ENCODE measurements at places on chromosomes 6 and 20.

DNA sequence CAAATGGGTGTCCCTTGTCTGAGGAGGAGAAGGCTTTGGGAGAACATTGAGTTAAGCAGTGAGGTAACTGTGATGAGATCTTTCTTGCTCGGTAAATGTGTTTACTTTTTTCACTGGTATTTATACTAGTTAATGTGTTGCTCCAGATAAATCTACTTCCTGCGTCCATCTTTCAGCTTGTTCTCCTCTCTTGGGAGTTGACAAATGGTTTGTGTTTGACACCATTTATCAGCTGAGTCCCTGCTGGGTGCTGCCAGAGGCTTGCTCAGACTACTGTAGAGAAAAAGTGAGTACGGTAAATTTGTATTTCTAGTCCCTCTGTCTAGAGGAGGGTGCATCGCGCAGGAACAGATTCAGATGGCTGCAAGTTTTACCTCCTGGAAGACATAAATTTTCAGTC lies 8.3 kb upstream of the PRDM1 start:
- DNase-seq: no peak

DNA sequence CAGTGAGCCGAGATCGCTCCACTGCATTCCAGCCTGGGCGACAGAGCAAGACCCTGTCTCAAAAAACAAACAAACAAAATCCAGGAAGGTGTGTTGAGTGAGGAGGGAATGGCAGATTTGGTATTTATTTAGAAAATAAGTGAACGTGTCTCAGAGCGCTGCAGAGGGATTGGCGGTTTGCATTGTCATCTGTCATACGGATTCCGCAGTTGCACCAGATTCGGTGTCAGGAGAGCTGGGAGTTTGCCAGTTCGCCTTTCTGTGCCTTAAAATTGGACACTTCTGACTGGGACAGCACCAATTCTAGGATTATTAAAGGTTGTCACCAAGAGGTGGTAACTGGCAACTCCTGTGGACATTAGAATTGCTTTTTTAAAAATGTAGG lies 912 bp downstream of the SNRNP48 start:
- no peak for DNase-seq

DNA sequence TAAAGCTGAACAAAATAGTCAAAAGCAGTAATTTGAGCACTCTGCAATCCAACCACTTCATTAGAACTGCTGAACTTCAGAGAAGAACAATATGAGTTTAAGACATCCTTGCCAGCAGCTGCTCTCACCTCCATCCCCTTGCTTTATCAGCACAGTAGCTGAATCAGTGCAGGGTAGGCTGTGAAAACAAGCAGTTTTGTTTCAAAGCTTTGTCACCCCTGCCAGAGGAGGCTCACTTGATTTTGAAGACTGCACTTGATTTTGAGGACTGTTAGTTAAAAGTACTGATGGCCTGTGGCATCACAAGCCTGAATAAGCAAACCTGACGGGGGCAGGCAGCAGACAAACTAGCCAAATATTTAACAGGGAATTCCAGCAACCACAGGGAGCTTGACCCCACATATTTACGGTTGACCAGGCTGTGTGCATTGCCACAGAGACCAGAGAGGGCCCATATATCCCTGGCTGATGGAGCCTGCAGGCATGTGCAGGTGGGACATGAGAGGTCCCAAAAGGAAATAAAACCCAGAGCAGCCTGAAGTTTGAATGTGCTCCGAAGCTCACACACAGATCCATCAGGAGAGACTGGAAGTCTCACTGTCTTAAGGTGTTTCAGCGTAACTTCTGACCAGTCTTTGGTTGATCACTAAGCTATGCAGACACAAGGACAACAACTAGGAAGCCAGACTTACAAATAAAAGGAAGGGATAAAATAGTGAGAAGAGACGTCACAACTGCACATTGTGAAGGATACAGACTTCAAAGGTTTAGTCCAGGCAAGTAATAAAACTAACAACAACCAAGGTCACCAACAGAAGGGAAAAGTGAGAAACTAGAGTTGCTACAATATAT lies 97.4 kb downstream of the PDSS2 start:
- DNase-seq: no peak

DNA sequence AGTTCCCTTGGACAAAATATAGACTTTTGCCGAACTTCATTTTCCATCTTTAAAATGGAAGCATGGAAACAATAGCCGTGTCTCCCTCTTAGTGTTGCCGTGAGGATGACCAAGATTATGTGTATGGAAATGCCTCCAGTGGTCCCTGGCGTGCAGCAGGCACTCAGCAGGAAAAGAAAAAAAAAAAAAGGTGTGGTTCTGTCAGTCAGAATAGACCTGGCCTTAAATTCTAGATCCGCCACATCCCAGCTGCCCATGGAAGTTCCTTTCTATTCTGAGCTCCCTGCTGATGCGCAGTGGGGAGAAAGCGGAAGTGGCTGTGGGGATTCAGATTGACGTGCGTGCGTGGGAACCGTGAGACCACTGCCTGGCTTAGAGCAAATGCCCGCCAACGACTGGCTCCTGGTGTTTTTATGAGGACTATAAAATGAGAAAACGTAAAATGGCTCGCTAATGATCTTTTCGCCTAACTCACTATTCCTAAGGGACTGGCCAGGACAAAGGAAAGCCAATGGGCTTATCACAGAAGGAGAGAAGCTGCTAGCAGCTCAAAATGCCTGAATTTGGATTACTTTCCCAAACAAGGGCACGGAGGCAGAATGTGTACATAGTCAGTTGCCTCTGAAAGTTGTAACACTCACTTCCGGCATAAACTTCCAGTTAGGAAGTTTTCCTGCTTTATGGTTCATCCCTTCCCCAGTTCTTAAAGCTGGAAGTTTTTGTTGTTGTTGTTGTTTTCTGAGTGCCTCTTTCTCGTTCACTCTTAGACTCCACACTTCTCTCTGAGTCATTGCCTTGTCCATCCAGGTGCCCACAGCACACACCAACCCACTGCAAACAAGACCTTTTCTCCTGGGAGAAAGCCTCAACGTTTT lies 11.4 kb upstream of the PDE10A start:
- no peak for DNase-seq

DNA sequence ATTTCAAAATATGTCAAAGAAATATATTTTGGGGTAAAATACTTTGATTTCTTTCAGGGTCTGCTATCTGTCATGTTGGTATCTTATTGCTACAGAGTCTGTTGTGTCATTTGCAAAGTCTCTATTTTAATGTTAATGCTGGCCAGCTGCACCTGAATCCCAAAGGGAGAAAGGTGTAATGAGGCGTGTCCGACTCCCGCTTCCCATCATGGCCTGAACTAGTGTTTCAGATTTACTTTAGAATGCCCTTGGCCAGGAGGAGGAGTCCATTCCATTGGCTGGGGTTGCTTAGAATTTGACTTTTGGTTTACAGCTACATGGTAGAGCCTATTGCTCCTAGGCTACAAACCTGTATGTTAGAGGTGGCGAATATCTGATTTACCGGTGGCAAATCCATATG lies 69.3 kb downstream of the FAM50B start:
- DNase-seq: no peak

DNA sequence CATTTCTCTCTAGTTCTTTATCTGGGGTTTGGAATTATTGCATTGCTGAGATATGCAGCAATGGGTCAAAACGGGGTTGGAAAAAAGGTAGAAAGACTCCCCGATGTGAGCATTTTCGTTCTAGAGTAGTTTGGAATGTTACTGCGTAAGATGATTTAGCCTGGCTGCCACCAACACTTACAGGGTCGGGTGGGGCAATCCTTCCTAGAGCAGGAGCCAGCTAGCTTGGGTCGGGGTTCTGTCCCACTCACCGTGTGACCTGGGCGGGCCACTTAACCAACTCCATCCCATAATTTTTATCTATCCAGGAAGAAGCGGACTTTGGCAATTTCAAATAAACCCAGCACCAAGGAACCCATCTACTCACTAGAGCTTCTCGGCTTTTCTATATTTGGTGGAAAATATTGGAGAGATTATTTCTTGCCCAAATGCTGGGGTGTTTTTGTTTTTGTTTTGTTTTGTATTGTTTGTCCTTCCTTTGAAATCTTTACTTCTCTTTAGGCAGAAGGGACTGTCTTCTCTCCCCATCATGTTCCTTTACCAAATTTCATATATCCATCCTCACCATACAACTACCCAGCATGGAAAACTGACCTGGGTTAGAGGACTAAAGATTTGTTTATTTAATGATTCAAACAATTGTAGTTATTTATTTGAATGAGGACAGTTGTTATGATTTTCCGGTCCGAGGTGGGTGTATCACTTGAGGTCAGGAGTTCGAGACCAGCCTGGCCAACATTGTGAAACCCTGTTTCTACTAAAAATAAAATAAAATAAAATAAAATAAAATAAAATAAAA lies 72.4 kb downstream of the GPX5 start:
- no peak for DNase-seq
